ENCODE measurements at places on chromosomes 1 and 21.

- DNase-seq, result peak; percentile 41
Observed at GRCh38 chr1:23103001-23103889, 65.4 kb downstream of the LUZP1 start.

DNA sequence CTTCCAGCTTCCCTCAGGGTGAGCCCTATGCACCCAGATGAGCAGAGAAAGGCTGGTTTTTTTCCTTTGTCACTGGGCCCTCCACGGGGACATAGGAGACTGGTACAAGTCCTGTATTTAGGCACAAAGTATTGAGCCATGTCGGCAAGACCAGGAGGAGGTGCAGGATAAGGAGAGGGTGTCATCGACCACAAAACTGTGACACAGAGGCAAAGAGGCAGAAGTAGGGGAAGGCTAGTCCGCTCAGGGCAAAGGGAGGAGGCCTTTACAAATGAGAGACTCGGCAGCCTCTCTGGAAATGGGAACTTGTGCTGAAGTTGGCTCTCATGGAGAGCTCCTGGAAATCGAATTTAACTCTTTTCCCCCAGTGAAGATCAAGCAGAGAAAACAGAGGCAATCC, 70.7 kb upstream of the CAMK1G start:
- no peak for DNase-seq

DNA sequence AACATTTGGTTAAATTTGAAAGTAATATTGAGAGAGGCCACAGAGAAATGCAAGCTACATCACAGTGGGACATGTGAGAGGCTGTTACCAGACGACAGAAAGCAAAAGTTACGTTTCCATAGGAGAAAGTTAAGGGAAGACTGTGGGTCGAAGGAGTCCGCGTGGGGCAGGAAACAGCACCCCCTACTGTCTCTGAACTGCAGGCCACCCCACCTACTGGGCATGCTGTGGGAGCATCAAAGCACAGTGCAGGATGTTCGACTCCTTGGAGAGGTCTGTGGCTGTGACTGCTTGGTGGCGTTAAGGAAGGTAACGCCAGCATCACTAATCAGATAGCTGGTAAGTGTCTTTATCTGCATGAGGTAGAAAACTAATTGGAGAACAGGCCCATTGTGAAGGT, 123.9 kb downstream of the PTBP2 start:
- peak; percentile 45 for DNase-seq

DNA sequence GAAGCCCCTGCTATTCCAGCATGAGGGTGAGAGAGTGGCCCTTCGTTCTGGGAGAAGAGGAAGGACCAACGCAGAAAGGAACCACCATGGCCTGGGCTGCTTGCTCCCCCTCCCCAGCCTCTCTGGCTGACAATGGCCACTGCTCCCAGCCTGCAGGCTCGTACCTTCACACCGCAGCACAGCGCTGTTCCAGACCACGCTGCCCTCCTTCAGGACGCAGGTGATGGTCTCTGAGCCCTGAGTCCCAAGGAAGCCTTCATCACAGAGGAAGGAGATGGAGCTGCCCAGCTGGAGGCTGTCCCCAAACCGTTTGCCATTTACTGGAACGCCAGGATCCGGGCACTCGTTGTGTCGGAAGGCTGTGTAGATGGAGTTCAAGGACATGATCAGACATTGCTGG, 124.9 kb upstream of the HMGB4 start:
- no peak for DNase-seq

GRCh38 chr1:173866413-173867115, 1.2 kb downstream of the GAS5 start:
- no peak for DNase-seq

GRCh38 chr1:111201275-111202090, 1.0 kb upstream of the DENND2D start:
- no peak for DNase-seq

- no peak for DNase-seq
Observed at GRCh38 chr1:230517326-230517725, 91.2 kb upstream of the PGBD5 start.

GRCh38 chr1:53315046-53315445, 12.8 kb downstream of the LRP8 start:
- DNase-seq, result no peak

GRCh38 chr1:245416781-245417180, 262.0 kb downstream of the KIF26B start:
- DNase-seq, result no peak

DNA sequence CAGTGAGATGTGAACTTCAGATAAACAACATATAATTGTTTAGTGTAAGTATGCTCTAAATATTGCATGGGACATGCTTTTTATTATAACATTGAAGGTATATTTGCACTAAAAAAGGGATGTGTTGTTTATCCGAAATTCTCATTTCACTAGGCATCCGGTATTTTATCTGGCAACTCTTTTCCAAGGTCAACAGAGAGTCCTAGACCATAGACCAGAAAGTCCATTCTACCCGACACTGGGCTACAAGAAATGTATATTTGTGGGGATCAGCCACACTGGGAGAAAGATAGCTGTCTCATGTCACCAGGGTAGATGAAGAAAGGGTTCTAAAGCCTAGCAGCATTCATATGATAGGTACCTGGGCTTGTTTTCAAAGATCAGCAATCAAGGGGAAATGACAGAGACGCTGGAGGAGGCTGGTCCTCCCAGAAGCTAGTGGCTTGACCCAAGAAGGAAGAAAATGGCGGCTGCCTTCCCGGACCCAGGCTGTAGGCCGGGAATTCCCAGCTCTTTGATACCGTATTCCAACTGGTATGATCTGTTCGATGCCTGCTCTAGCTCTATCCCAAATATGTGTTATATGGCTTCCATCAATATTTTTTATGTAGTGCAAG, 161.1 kb upstream of the IRF2BP2 start:
- no peak for DNase-seq

DNA sequence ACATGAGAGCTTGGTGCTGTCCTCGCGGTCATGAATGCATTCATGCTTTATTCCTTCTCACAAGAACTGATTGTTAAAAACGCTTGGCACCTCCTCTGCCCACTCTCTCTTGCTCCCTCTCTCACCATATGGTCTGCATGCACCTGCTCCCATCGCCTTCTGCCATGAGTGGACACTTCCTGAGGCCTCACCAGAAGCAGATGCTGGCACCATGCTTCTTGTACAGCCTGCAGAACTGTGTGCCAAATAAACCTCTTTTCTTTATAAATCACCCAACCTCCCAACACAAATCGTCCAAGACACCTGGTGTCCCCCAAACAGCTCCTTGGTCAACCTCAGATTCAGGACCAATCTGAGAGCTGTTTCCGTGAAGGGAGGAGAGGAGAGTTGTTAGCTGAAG, 43.3 kb upstream of the PCBP3 start:
- DNase-seq, result no peak

All from activated CD4-positive, alpha-beta T cell treated with anti-CD3 and anti-CD28 coated beads for 48 hours (primary cell).